ENCODE measurements at places on chromosomes 5 and 9.

DNA sequence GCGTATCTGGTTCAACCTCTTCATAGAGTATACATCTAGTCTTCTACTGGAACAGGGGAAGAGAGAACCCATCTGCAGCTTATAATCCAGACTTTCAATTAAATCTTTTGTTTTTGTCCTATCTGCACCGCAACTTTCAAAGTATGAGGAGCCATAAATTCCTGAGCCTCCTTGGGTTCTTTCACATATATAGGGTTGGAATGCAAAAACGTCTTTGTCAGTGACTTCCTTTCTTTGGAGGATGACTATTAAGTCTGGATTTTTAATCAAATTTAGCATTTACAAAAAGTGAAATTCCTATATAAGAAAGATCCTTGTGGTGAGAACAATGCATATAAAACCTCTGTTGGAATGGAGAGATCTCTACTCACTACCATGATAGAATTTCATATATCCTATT lies 370.8 kb downstream of the TMEM38B start:
- DNase-seq: no peak

DNA sequence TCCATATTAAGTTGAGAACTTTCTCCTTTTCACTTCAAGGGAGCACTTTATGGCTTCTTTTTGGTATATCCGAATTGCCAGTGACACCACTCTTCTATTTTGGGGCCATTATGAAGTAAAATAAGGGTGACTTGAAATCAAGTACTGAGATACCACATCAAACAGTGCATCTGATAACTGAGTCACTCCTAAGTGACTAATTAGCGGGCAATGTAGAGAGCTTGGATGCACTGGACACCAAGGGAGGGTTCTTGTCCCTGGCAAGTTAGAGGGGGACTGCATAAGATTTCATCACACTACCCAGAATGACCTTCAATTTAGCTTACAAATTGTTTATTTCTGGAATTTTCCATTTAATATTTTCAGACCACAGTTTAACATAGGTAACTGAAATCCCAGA lies 813.9 kb upstream of the CDH10 start:
- DNase-seq: no peak

- DNase-seq: no peak
Measured at GRCh38 chr9:131677049-131677443, 62.8 kb downstream of the RAPGEF1 start.

DNA sequence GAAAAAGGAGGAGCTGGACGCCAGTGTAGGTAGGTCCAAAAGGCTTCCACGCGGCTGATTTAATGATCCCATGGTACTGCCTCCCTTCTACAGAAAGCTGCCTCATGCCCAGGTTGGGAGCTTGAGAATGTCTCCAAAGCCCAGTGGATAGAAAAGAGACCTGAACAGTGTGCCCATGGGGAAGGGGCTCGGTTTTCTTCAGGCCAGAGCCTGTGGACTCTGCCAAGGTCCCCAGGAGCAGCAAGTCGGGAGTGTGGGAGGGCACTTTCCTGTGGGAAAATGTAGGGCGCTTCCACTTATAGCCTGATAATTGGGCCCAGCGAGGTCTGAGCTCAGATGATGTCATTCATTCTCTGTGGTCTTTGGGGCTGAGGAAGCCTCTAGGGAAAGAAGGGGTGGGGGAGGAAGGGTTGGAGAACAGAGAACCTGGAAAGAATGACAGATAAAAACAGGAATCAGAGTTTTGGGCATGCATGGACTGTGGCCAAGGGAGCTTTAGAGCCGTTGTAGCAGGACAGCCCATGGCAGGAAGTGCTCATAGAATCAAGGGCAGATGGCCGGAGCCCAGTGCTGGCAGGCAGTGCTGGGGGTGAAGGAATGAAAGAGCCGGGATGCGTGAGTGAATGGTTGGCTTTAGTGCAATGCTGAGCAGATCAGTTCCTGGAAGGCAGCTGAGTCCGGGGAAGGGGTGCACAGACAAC lies 42.5 kb upstream of the SH3PXD2B start:
- DNase-seq: peak; percentile 2

- DNase-seq: no peak
Measured at GRCh38 chr5:158727771-158728311, 371.9 kb downstream of the EBF1 start.

GRCh38 chr9:121563425-121563824 lies 63.8 kb upstream of the GGTA1 start:
- DNase-seq: no peak

DNA sequence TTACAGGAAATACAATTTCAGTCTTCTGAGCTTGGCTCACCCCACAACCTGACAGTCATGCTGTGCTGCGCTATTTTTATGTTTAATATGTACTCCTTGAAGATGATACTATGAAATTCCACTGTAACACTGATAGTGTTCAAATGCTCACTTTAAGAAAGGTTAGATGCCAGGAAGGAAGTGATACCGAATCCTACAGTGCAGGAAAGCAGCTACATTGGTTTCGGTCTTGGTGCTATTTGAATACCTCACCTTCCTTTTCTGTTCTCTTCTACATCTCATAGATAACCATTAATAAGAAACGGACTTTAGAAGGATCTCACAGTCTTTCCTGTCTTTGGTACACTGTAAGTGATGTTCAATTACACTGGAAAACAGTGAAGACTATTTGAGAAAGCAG lies 117.6 kb downstream of the SEMA5A start:
- no peak for DNase-seq

GRCh38 chr9:2574203-2574602 lies 47.4 kb upstream of the VLDLR start:
- peak; percentile 50 for DNase-seq

- DNase-seq: no peak
Measured at GRCh38 chr5:106875591-106876297, 795.0 kb downstream of the EFNA5 start.

DNA sequence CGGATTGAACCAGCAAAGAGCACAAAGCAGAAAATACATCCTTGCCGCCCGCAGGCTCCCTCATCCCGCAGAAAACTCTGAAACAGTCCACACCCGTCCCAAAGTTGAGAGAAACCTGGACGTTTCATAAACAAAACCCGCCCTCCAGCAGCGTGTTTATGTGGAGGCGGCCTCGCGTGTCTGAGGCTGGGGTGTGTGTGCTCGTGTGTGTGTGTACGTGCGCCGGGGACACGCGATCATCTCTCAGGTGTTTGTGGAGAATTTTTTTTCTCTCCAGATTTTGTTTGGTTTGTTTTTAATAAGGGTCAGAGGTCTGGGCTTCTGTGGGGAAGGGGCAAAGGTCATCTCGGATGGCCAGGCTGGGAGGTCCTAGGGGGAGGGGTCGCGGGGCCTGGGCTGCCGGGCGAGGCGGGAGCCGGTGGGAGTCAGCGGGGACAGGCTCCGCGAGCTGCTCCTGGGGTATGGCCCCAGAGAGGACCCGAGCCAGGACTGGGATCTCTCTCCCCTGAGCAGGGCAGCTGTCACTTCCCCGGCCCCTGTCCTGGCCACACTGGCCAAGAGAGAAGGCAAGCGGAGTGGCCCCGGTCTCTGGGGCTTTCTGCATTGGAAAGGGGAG lies 206.4 kb downstream of the C9orf50 start:
- DNase-seq: peak; percentile 24

DNA sequence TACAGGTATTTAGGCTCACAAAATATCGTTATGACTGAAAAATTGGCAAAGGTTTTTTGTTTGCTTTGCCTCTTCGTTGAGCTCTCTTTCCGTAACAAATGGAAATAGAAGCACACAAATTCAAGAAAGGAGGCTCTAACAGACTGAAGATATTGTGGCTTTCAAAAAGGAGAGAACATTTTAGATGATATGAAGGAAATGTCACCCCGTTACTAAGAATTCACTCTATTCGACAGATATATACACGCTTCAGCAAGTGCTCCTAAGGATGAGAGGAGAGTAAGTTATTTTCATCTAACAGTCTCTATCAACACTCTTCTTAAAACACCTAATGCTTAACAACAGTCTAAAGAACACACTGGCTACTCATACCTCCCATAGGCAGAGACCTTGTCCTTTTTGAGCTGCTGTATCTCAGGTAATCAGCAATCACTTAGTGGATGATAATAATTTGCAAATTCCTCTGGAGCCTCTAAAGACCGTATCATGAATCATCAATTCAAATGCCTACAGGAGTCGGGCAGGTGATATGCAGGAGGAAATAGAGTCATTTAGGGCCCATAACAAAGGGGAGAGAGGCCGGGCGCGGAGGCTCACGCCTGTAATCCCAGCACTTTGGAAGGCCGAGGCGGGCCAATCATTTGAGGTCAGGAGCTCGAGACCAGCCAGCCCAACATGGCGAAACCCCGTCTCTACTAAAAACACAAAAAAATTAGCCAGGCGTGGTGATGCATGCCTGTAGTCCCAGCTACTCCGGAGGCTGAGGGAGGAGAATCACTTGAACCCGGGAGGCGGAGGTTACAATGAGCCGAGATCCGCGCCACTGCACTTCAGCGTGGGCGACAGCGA lies 1.4 kb upstream of the HSDL2 start:
- DNase-seq: no peak

DNA sequence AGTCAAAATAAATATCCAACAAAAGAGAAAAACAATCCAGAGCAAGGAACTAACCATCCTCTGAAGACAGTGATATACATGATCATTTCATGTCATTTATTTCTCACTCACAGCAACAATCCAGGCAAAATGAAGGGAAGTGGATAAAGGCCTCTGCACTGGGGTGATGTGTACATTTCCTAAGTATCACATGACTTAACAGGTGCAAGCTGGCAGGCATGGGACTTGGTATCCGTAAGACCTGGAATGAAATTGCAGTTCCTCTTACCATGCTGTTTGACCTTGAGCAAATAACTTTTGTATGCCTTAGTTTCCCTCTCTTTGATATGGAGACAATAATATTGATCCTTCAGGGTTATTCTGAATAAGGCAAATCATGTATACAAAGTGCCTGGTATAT lies 77.6 kb downstream of the PRLR start:
- DNase-seq: no peak

- DNase-seq: no peak
Measured at GRCh38 chr9:135810806-135811575, 96.4 kb downstream of the CAMSAP1 start.
